SK-N-SH treated with all-trans-retinoic acid at 6 μM for 48 hours (cell line): ENCODE measurements at places on chromosomes 7 and 10.
A peak's percentile ranks its signal among the peaks of the same experiment; 100 is the strongest.

- ATAC-seq = peak; percentile 85
Observed at GRCh38 chr10:104449391-104449790, 95.8 kb downstream of the CFAP58 start.

DNA sequence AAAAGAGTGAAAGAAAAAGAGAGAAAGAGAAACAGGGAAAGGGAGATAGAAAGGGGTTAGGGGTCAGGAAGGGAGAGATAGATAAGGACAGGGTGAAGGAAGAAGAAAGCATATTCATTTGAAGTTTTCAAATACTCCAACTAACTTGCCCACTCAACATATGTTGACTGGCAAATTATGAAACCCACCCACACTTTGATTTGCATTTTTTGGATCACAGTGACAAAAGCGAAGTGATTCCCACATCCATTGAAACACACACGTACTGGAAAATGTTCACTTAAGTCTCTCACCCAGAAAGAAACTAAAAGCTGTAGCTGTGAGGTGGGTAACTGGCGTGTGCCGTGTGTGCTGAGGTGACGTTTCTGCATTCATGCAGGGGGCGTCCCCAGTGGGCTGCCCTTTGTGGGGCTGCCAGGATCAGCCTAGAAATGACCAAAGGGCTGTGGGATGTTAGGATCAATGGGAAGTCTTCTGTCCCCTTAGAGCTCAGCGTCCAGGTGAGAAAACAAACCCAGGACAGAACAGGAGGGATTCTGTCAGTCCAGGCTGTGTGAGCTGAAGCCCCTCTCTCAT is 134.9 kb upstream of the ADARB2 start:
- no peak for ATAC-seq

DNA sequence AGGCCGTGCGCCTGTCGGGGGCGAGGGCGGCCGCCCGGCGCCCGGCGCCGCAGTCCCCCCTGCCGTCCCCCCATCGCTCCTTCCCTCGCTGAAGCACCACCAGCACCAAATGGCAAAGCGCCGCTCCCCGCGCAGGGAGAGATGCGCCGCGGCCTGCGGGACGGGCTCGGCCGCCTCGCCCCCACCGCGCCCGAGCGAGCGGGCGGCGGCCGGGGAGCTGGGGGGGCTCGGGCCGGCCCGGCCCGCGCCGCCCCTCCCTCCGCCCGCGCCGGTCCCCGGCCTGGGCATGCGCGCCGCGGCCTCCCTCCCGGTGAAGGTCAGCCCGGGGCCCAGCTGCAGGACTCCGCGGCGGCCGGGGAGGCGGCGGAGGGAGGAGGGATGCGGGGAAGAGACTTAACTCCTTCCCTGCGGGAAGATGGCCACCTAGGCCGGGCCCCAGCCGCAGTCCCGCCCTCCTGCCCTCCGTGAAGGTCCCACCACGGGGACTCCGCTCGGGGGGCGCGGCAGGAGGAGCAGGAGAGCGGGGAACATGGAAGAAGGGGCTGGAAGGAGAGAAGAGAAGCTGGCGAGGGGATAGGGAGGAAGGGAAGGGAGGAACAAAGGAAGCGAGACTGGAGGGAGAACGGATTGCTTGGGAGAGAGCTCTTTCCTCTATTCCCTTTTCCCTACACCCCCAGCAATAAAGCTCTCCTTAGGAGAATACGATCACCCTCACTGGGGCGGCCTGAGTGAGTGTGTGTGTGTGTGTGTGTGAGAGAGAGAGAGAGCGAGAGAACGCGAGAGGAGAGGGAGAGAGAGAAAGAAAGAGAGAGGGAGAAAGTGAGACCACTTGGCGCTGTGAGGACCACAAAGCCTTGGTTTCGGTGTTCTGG is 3.4 kb upstream of the SMARCD3 start:
- peak; percentile 64 for ATAC-seq

- no peak for ATAC-seq
Observed at GRCh38 chr10:75556320-75556719, 124.9 kb downstream of the LRMDA start.

DNA sequence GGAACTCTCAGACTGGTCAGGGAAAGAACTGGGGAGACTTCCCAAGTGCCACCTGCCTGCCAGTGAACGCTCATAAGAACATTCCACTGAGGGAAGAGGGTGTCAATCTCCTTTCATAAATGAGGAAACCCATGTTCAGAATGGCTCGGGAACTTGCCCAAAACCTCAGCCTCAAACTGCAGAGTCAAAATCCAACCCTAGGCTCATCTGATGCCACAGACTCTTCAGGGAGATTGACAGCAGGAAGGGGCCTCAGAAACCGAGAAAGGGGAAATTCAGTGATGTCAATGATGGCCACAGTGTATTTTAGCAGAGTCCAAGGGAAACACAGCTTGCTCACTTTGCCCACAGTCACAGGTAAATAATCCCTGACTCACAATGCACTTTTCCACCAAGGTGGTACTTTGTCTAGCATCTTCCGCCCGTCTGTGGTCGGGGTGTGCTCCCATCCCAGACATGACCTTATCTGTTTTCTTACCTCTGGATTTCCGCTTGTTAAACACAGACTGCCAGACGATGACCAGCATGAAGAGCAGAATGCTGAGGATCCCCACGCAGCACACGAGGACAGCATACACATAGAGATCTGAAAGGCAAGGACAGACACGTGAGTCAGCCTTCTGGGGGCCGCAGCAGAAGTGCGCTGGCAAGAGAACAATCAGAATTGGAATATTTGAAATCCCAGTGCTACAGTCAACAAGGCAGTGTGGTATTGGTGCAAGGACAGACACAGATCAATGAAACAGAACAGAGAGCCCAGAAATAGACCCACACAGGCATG is 38.4 kb downstream of the VSTM4 start:
- no peak for ATAC-seq

GRCh38 chr7:36300696-36301350 is 88.8 kb upstream of the ANLN start:
- no peak for ATAC-seq

DNA sequence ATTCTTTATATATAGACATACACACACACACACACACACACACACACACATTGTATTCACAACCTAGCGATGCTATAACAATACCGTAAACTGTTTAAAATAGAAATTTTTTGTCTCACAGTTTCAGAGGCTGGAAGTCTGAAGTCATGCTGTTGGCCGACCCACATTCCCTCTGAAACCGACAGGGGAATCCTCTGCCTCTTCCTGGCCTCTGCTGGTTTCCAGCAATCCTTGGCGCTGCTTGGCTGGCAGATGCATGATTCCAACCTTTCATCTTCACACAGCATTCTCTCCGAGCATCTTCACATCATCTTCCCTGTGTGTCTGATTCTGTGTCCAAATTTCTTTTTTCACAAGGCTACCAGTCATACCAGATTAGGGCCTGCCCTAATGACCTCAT is 94.8 kb downstream of the CCDC71L start:
- ATAC-seq = no peak

DNA sequence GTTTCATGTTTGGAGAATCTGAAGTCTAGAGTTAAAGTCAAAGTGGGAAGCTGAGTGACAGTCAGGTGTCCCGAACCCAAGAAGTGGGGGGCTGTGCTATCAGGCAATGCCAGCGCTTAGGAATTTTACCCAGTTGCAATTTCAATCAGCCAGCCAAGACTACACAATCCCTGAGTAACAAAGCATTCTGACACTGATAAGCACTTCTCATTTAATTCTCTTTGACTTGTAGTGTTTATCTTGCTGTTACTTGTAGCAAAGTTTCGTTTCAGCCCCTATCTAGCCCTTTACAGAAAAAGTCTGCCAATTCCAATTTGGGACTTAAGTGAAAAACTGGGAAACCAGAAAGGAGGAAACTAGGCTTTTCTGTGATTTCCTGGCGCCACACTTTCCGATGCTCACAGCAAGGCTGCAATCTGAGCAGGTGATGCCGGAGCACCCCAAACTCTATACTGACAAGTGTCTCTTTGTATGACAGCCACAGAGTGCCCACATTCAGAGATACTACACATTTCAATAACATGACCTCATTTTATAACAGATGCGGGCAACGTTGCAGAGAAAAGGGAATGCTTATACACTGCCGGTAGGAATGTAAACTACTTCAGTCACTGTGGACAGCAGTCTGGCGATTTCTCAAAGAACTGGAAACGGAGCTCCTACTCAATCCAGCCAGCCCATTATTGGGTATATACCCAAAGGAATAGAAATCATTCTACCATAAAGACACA is 61.0 kb downstream of the ITIH5 start:
- no peak for ATAC-seq

- ATAC-seq = peak; percentile 81
Observed at GRCh38 chr10:58512491-58513187, at the start of gene BICC1. Gene BICC1, plus strand, starts transcription at chr10:58512872. Its CDS starts 272 bp downstream, at chr10:58513144.

DNA sequence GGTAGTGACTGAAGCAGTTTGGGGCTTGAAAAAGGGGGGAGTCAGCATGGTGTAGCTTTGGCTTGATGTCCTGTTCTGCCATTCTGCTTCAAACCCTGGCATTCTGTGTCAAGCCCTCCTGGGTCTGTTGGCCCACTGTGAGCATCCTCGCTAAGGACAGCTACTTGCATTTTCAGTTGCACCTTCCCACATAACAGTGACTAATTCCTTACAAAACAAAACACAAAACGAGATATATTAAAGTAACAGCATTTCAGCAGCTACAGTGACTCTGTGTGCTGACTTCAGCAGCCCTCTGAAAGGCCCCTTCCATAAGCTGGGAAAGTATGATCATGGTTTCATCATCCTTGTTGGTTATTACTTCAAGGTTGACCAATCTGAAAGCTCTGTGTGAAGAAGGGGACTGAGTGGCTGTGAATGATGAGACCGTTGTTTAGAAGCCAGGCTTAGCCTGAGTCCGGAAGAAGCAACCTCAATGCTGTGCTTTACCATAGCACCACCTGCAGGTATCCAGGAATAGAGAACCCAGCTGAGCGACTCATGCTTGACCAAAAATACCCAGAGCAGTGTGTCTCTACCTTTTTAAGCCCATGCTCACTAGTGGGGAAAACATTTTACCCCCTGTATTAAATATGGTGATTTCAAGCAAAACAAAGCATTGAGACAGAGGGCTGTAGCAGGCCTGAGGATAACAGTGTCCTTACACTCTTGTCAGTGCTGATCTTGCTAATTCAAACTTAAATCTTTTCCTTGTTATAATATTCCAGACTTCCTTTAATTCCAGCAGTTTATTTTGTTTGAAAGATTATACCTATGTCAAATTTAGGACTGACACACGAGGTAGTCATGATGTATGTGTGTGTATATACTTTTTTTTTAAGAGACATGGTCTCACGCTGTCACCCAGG is 42.6 kb upstream of the CC2D2B start:
- peak; percentile 92 for ATAC-seq

- ATAC-seq = no peak
Observed at GRCh38 chr7:55075464-55076021, 56.7 kb downstream of the EGFR start.

- peak; percentile 80 for ATAC-seq
Observed at GRCh38 chr10:75350791-75351190, 50.8 kb downstream of the ZNF503 start.

DNA sequence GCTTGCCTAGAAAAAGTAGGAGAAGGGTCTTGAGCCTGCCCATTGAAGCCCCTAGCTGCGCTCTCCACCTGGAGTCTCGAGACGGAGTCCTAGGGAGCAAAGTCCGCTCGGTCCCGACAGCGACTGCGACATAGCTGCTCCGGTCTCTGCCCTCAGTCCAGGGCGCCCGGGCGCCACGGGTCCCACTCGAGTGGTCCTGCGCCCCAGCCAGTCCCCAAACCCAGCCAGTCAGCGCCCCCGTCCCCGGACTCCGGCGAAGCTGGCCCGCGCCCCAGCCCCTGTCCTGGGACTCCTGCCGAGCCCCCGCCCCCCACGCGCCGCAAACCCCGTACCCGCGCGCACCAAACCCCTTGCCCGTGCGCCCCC is 490 bp downstream of the TNS3 start:
- peak; percentile 56 for ATAC-seq

DNA sequence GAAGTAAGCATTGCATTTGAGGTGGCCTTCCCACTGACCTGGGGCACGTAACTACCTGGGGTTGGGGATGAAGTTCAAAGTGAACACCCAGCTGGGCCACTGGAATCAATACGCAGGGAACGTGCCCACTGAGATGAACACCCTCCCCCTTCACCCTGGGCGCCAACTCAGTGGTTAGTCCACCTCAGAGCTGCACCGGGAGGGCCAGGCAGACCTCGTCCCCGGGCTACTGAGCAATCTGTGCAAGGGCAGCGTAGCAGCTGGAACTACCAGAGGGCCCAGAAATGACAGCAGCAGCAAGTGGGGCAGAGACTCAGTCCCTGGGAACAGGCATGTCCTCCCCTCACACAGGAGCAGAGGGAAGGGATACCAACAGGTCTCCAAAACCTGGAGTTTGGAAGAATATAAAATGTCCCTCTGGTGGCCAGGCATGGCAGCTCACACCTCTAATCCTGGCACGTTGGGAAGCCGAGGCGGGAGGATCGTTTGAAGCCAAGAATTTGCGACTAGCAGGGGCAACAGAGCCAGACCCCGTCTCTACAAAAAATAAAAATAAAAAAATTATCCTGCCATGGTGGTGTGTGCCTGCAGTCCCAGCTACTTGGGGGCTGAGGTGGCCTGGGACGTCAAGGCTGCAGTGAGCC is 143.9 kb downstream of the SH3PXD2A start:
- no peak for ATAC-seq

DNA sequence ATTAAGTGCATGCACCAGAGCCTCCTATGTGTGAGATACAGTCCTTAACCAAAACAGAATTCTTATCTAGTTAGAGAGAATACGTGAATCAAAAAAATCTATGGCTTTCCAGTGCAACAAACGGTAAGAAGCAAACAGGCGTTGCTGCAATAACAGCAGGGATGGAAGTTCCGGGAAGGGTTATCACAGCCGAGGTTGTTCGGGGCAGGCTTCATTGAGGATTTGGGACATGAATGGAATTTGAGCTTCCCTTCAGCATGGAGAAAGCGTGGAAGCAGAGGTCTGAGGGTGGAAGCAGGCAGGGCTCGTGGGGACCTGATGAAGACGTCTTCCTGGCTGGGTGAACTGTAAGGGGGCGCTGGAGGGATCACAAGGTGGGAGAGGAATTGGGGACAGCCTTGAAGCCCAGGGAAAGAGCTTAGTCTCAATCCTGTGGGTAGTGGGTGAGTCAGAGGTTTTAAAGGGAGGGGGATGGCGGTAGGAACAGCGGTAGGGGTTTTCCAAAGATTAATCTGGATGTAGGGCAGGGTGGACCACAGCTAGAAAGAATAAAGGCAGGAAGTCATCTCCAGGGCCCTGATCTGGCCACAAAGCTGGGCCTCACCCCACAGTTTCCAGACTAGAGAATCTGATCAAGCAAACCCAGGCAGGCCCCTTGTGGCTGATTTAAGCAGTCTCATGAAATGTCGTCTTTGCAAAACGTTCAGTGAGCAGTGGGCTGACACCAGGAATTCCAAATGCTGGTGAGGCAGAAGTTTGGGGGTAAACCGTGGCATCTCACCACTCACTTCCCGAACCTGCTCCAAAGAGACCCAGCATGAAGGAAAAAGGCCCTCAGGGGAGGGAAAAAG is 65.1 kb downstream of the CALML3 start:
- peak; percentile 43; the same call in 2 of the 3 replicates for ATAC-seq

- ATAC-seq = peak; percentile 37; the same call in 1 of the 3 replicates
Observed at GRCh38 chr10:14200698-14201544, 129.8 kb downstream of the FRMD4A start.

GRCh38 chr10:101950213-101950612 is 105.8 kb downstream of the ARMH3 start:
- ATAC-seq = no peak

DNA sequence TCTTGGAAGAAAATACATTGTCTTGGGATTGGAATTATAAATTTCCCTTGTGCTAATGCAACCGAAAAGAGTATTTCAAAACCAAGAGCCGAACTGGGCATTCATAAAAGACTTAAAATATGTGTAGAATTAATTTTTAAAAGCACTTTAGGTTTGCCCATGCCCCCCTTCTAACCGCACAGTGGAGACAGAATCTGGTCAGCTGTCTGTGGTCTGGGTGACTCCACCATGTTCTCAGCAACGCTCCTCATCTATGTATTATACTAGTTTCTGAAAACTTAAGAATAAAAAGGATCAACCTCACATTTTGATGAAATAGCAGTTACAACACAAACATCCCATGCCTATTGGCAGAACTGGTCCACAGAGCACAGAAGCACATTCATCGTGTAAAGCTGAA is 192.6 kb upstream of the C7orf33 start:
- ATAC-seq = no peak
